ENCODE measurements at places on chromosomes 1 and 21.
A peak's percentile ranks its signal among the peaks of the same experiment; 100 is the strongest.

DNA sequence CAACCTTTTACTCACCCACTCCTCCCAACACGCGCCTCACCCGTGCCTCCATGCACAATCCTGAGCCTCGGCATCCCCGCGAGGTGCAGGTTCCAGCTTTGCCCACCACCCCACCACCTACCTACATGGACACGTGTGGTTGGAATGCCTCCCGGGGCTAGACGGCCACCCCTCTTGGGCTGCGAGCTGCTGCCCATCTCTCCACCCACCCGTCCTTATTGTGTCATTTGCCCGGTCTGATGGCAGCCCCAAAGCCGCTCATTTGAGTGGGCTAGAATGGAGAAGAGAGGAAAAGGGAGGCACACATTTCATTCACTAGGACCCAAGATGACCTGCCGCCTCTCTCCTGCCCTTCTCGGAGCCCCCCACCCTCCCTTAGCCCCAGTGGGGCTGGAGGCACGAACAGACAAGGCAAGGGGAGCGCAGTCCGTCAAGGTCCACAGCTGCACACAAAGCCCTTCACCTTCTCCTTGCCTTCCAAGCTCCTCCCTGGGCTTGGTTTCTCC lies 785 bp downstream of the ZNF697 start:
- DNase-seq, result peak; percentile 33

DNA sequence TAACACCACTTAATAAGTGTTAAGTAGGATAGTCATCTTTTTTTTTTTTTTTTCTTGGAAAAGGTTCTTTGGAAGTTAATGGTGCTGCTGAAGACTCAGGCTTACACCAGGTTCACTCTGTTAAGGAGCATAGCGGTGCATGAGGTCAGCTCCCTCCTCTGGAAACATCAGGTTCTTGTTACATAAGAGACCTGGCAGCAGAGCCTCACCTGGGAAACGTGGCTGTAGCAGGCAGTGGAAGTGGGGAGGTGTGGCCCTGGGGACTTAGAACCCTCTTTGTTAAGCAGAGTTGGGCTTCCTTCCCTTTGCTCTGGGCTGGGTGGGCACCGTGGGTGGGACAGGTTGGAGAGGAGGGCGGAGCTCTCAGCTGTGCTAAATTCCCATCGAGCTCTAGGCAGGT lies 104.1 kb downstream of the CNIH3 start:
- DNase-seq, result no peak

- DNase-seq, result no peak
Observed at GRCh38 chr1:36536727-36537126, 54.0 kb upstream of the CSF3R start.

GRCh38 chr1:94898491-94899385 lies 28.2 kb downstream of the CNN3 start:
- no peak for DNase-seq

DNA sequence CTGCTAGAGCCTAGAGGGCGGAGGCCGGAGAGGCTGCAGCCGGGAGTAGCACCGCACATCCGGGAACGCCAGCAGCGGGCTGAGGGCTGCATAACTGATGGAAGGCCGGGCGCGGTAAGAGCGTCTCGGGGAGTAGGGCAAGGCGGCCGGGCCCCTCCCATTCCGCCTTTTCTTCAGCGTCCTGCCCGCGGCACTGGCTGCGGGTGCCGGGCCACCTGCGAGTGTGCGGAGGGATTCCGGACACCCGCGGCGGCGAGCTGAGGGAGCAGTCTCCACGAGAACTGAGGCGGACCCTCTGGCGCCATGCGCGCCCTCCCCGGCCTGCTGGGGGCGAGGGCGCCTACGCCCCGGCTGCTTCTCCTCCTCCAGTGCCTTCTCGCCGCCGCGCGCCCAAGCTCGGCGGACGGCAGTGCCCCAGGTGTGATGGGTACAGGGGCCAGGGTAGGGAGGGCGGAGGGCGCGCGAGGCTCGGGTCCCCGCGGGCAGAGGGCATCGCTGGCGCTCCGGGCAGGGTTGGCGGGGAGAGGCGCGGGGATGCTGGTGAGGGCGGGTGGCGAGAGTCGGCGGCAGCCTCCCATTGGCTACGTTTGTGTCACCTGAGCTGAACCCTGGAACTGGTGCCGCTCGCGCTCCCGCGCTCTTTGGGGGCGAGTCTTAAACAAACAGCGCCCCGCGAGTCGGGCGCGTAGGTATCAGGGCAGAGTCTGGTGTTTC lies 334.4 kb downstream of the SRGAP2C start:
- DNase-seq, result no peak

- DNase-seq, result no peak
Observed at GRCh38 chr1:206114692-206115640, 2.2 kb downstream of the AVPR1B start.

GRCh38 chr1:19798486-19799229 lies 1.1 kb downstream of the TMCO4 start:
- no peak for DNase-seq

DNA sequence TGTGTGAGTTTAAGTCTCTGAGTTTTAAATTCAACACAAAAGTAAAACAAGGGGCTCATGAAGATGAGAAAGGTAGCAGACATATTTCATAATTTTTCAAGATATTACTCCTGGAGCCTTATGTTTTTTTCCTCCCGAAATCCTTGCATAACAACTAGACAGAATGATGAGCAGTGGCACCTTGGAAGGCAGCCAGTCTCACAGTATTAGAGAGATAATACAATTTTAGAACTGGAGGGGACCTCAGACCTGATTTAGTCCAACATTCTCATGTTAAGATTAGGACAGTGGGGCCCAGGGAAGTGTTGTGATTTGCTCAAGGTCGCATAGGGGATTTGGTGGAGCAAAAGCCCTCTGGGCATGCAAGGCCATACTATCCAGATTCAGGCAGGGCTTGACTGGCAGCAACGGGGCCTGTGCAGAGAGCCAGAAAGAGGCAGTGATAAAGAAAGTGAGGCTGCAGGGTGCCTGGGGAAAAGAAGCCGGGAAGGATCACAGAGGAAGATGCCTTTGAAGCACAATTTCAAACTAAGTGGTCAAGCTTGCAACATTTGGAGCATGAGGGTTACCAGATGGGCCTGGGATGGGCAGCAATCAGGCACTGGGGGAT lies 31.4 kb upstream of the BCL9 start:
- no peak for DNase-seq

- peak; percentile 57 for DNase-seq
Observed at GRCh38 chr21:37071561-37072273, 1.2 kb downstream of the PIGP start.

DNA sequence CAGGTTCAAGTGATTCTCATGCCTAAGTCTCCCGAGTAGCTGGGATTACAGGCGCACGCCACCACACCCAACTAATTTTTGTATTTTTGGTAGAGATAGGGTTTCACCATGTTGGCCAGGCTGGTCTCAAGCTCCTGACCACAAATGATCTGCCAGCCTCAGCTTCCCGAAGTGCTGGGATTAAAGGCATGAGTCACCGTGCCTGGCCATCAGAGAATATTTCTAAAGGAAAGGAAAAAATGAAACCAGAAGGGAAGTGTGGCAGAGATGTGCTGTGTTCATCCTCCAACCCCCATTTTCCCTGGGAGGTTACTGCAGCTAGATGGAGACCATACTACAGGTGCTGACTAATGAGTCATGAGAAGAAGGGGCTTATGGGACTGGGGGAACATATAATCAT lies 964.1 kb downstream of the TTLL7 start:
- peak; percentile 1 for DNase-seq

GRCh38 chr1:183002797-183003196 lies 20.4 kb upstream of the LAMC1 start:
- no peak for DNase-seq

GRCh38 chr1:70093250-70093975 lies 112.0 kb downstream of the LRRC40 start:
- DNase-seq, result no peak
